ENCODE measurements at places on chromosomes 6 and 20.

DNA sequence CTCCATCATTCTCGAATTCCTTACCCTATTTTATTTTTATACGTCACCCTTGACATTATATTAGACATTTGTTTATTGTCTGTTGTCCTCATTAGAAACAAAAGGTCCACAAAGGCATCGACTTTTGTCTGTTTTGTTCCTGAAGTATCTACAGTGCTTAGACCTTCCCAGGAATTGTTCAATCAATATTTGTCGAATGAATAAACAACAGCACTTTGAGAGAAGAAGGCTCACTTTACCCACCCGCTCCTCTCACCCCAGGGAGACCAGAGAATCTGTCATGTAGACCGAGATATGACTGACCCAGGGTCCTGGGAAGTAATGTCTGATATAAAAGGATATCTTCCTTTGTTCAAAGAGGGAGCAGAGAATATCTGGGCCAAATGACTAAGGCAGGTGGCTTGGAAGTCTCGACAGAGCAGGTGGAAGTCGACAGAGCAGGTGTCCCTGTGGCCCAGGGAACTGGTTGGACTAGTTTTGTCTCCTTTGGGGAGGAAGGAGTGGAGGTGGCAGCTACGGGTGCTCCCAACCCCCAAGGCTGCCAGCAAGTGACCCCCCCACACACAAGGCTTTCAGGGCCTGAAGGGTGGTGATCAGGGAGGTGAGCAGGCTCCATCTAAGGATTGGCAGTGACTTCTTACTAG lies 14.8 kb upstream of the CHMP4B start:
- DNase-seq: peak; percentile 79

- peak; percentile 40 for DNase-seq
Measured at GRCh38 chr6:99334526-99335127, 14.8 kb downstream of the FAXC start.

- DNase-seq: no peak
Measured at GRCh38 chr20:13231031-13231752, 10.1 kb downstream of the ISM1 start.

GRCh38 chr6:119791736-119792135 lies 442.2 kb upstream of the MAN1A1 start:
- no peak for DNase-seq

DNA sequence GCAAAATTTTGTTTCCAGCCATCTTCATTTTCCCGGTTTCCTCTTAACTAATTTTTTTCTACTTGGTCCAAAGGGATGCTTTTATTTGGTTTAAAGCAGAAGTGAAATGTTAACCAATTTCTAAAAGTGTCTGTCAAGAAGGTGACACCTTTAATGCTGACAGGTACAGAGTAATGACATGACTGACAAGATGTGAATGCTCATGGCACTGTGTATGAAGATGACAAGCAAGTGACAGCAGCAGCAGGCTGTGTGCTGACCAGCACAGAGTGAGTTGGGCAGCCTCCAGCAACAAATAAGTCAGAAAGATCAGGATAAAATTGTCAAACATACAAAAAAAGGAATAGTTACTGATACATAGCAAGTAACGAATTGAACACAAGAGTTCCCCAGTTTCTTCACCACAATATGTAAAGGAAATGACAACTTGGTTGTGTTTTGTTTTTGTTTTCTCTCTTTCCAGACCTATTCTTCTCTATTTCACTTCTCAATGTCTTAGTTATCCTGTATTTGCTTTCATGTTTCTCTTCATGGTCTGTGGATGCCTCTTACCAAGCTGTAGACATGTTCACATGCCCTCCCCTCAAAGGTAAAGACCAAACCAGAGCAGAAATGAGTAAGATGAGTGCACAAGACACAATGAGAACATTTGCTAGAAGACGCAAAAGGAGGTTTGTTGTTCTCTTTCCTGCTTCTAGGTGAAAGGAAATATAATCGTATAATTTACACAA lies 174.9 kb downstream of the FRK start:
- no peak for DNase-seq

DNA sequence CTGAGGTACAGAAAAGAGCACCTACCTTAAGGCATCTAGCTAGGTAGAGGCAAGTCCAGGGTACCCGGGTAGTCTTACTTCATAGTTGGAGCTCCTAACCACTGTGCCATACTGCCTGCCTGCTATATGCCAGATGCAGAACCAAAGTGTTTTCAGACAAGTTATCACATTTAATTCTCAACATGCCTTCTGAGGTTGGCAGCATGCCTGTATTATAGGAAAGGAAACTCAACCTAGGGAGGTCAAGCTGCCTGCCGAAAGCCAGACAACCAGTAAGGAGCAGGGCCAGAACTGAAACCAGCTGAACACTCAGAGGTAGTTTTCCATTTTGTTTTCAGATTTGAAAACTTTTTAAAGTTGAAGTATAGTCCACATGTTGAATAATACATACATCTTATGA lies 5.4 kb downstream of the CTNNBL1 start:
- no peak for DNase-seq
